CD4-positive, alpha-beta memory T cell (primary cell): ENCODE measurements at places on chromosomes 2 and 18. TPM values are rescaled to one million over a fixed set of nuclear protein-coding genes. Genes with fewer than 3 reads are reported as not detected.

GRCh38 chr2:20129331-20130159, 78.1 kb upstream of the LAPTM4A start:
- H3K4me3 ChIP-seq, result no peak overlapping the region
- DNase-seq, result no peak
- H3K36me3 ChIP-seq, result no peaks in the 10 kb centered on the region
- no peak overlapping the region for H3K27ac ChIP-seq
- H3K27me3 ChIP-seq, result no peaks in the 10 kb centered on the region

- H3K36me3 ChIP-seq, result no peaks in the 10 kb centered on the region
- H3K27me3 ChIP-seq, result no peaks in the 10 kb centered on the region
- no peak for DNase-seq
- H3K27ac ChIP-seq, result no peak overlapping the region
Observed at GRCh38 chr2:105678346-105678745, 66.4 kb upstream of the NCK2 start.

- H3K27ac ChIP-seq, result no peak overlapping the region
- H3K27me3 ChIP-seq, result peaks cover 3% of the 10 kb centered on the region
- H3K36me3 ChIP-seq, result no peaks in the 10 kb centered on the region
- DNase-seq, result no peak
- no peaks in the 10 kb centered on the region for H3K4me1 ChIP-seq
Observed at GRCh38 chr2:238963971-238964328, 116.1 kb downstream of the TWIST2 start.

- peaks cover 81% of the 10 kb centered on the region for H3K27me3 ChIP-seq
- H3K4me1 ChIP-seq, result peaks cover 51% of the 10 kb centered on the region
- DNase-seq, result no peak
- H3K4me3 ChIP-seq, result no peak overlapping the region
- H3K36me3 ChIP-seq, result no peaks in the 10 kb centered on the region
- no peak overlapping the region for H3K27ac ChIP-seq
Observed at GRCh38 chr2:19356545-19357401, 1.6 kb downstream of the OSR1 start.

- H3K4me3 ChIP-seq, result no peak overlapping the region
- H3K36me3 ChIP-seq, result no peaks in the 10 kb centered on the region
- no peak overlapping the region for H3K27ac ChIP-seq
- no peaks in the 10 kb centered on the region for H3K27me3 ChIP-seq
- no peaks in the 10 kb centered on the region for H3K4me1 ChIP-seq
Observed at GRCh38 chr2:130765464-130765863, 10.1 kb downstream of the AMER3 start.

GRCh38 chr2:180359522-180360282, 352.6 kb upstream of the CWC22 start:
- H3K4me1 ChIP-seq, result no peaks in the 10 kb centered on the region
- H3K36me3 ChIP-seq, result no peaks in the 10 kb centered on the region
- H3K4me3 ChIP-seq, result no peak overlapping the region
- H3K27ac ChIP-seq, result no peak overlapping the region

- H3K4me1 ChIP-seq, result no peaks in the 10 kb centered on the region
- no peaks in the 10 kb centered on the region for H3K36me3 ChIP-seq
- no peaks in the 10 kb centered on the region for H3K27me3 ChIP-seq
- H3K4me3 ChIP-seq, result no peak overlapping the region
Observed at GRCh38 chr18:43917520-43917919, 640.2 kb upstream of the SYT4 start.

- no peaks in the 10 kb centered on the region for H3K36me3 ChIP-seq
- no peak overlapping the region for H3K4me3 ChIP-seq
- H3K4me1 ChIP-seq, result no peaks in the 10 kb centered on the region
- no peak for DNase-seq
- H3K27me3 ChIP-seq, result no peaks in the 10 kb centered on the region
- no peak overlapping the region for H3K27ac ChIP-seq
Observed at GRCh38 chr2:18834341-18834740, 245.0 kb upstream of the NT5C1B start.

- no peak overlapping the region for H3K27ac ChIP-seq
- H3K4me1 ChIP-seq, result no peaks in the 10 kb centered on the region
- no peak for DNase-seq
- no peaks in the 10 kb centered on the region for H3K36me3 ChIP-seq
Observed at GRCh38 chr2:38167968-38168350, 92.0 kb upstream of the CYP1B1 start.

DNA sequence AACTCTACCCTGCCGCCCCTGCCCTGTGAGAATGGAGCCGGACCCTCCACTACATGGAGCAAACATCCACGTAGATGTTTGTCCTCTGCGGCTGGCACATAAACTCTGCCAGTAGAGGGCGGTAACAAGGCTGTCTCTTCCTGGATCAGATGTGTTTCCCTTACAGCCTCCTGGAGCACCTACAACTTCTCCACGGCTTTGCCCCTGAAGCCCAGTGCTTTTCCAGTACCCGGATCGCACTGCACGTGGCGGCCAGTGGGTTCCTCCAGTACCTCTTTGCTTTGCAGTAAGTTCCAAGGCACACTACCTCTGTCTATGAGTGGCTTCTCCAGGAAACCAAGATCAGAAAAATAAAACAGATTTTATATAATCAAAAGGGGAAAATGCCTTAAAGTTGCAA, 651.3 kb downstream of the DCDC2C start:
- no peaks in the 10 kb centered on the region for H3K36me3 ChIP-seq
- no peak overlapping the region for H3K27ac ChIP-seq
- H3K4me3 ChIP-seq, result no peak overlapping the region
- DNase-seq, result no peak

GRCh38 chr2:180609626-180610340, 370.6 kb upstream of the UBE2E3 start:
- H3K27me3 ChIP-seq, result no peaks in the 10 kb centered on the region
- H3K4me1 ChIP-seq, result no peaks in the 10 kb centered on the region
- no peaks in the 10 kb centered on the region for H3K36me3 ChIP-seq
- DNase-seq, result no peak

DNA sequence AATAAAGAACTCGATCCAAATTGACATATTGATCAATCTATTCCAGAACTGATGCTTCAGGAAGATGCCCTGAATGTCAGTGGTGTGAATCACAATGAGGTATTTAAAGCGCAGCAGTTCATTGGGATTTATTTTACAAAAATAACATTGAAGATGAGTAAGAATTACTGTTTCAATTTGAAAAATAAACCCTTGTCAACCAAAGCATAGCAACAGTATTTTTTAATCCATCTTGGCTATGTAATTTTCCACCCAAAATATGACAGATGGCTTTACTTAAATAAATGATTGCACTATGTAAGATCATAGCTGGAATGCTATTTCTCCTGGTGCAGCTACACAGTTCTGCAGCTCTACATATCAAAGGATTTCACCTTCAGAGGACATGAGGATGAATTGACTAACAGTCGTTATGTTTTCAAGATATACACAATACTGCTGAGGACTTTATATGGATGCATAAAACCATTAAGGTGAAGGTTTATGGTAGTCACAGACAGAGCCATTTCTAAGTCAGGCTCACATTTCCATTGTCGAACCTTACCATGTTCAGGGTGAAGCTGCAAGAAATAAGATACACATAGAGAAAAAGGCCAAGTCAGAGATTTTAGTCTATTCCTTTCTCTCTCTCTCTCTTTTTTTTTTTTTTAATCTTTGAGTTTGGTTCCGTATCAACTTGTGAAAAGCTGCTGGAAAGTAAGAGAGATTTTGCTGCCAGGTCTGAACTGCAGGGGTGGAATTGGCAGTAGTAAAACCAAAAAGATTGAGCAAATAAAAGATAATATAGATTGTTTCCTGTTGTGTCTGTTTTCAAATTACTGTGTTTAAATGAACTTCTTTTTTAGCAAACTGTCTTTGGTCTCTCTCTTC, 398.0 kb upstream of the CDH20 start:
- H3K4me1 ChIP-seq, result no peaks in the 10 kb centered on the region
- H3K27ac ChIP-seq, result no peak overlapping the region
- no peaks in the 10 kb centered on the region for H3K36me3 ChIP-seq
- H3K27me3 ChIP-seq, result no peaks in the 10 kb centered on the region
- no peak overlapping the region for H3K4me3 ChIP-seq
- DNase-seq, result no peak

DNA sequence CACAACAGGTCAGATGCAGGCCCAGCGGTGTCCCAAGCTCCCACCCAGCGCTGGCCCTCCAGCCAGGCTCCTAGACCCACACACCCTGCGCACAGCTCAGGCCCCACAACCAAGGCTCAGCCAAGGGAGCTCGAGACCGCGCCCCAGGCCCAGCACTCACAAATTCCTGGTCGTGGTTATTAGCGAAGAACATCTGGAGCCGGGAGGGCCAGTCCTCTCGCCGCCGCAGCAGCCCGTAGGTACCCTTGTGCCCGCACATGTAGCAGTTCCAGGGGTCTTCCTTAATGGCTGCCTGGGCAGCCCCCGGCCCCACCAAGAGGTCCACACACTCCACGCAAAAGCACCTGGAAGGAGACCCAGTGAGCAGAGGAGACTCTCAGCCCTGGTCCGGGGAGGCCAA, 75.6 kb upstream of the POMC start:
- no peak for DNase-seq
- no peak overlapping the region for H3K27ac ChIP-seq

DNA sequence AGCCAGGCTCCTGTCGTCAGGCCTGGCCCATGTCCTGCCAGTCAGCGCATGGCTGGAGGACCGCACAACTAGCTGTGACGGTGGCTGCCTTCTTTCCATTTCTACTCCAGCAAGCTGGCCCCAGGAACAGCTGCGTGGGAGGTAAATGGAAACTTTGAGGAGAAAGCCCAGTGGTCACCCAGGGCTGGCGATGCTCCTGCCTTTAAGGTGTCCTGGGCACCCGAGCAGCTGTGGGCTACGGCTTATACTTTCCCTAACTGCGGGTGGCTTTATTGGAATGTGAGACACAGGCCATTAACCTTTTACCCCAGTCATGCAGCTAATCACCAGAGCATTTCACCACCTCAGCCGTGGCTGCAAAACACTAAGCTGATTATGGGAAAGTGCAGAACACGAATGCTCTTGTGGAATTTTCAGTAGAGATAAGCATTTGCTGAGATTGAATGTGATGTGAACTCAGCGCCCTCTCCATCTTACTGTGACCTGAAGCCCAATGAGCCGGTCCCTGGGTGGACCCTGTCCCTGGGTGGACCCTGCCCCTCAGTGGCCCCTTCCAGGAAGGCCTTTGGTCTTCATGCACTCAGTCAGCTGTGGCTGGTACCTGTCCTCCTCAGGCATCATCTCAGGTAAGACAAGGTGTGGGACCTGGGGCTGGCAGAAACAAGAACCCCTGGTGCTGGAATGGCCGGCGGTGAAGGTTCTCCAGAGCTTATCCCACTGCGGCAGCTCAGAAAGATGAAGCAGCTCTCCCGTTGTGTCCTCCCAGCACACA, 275.4 kb upstream of the HS6ST1 start:
- H3K4me3 ChIP-seq, result no peak overlapping the region
- no peak overlapping the region for H3K27ac ChIP-seq
- no peak for DNase-seq
- no peaks in the 10 kb centered on the region for H3K4me1 ChIP-seq
- H3K36me3 ChIP-seq, result no peaks in the 10 kb centered on the region

DNA sequence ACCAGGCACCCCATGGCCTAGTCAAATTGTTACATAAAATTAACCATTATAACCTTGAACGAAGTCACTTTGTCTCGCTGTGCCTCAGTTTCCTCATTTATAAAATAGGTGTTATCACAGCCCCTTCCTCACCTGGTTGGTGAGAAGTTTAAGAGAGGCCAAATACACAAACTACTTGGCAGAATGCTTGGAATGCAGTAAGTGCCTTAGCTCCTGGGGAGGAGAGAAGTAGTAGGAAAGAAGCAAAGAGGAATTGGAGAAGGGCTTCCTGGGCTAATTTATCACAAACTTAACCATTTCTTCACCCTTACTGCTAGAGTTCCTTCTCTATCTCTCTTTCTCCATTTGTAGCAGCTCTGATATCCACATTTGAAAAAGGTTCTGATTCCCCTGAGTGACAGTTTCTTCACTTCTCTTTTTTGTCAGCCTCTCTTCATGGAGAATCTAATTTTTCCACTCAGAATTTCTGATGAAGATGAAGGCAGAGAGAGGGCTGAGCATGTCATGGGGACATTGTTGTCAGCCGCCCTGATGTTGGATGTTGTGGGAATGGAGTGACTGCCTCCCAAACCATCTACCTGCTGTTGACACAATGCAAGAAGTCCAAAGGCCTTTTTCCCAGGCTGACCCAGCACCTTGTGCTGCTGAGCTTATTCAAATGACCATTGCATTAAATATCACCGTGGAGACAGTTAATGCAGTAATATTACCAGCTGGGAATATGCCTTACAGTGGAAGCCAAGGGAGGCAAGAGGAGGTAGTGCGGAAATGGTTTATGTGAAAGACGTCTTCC, 60.4 kb downstream of the BOD1L2 start:
- no peak for DNase-seq
- H3K27ac ChIP-seq, result no peak overlapping the region
- H3K4me3 ChIP-seq, result no peak overlapping the region
- no peaks in the 10 kb centered on the region for H3K27me3 ChIP-seq
- no peaks in the 10 kb centered on the region for H3K36me3 ChIP-seq

DNA sequence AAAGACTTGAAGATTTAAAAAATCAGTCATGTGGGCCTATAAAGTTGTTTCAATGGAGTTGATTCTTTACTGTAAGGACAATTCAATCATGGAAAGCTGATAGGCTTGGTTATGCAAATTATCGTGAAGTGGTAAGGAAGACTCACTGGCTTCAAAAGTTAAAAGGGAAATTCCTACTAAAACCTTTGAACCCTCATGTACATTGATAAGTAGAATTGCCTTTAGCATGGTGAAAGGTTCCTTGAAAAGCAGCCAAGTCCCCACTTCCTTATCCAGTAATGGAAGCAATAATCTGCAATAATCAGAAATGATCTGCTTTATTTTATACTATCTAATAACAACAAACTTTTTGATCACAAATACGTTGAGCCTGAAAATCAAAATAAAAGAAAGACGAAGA, 14.4 kb upstream of the CCL20 start:
- no peaks in the 10 kb centered on the region for H3K4me1 ChIP-seq
- DNase-seq, result no peak
- no peaks in the 10 kb centered on the region for H3K27me3 ChIP-seq
- no peaks in the 10 kb centered on the region for H3K36me3 ChIP-seq
- no peak overlapping the region for H3K27ac ChIP-seq
- no peak overlapping the region for H3K4me3 ChIP-seq

DNA sequence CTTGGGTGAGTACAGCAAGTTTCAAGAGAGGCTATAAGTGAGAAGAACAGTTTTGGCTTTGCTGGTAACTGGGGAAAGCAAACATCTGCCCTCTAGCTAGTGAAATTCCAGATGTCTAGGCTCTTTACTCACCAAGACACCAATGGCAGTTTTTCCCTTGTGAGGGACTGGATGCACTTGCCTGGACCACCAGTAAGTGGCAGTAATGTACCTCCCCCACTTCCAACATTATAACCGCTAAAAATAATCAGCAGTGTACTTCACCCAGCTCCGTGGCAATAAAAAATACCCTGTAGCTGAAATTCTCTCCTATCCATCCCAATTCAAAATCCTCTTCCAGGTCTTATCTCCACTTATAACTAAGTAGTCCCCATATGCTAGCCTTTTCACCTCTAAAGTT, 383.9 kb downstream of the ARHGAP15 start:
- H3K36me3 ChIP-seq, result peaks cover 25% of the 10 kb centered on the region
- DNase-seq, result no peak
- no peak overlapping the region for H3K27ac ChIP-seq

LOXL3 gene
- total RNA-seq, result 0.32 TPM

G6PC2 gene
- total RNA-seq, result not detected

RBKS gene
- total RNA-seq, result 1.7 TPM

FAP gene
- not detected for total RNA-seq

NT5C1B gene
- not detected for total RNA-seq

AMER3 gene
- total RNA-seq, result not detected

SPDYA gene
- total RNA-seq, result 4.5 TPM

KCNS3 gene
- not detected for total RNA-seq

FECH gene
- 16.1 TPM for total RNA-seq
